ENCODE measurements at places on chromosomes 2 and 18.
A peak's percentile ranks its signal among the peaks of the same experiment; 100 is the strongest.

GRCh38 chr2:54577035-54577434, 120.9 kb downstream of the SPTBN1 start:
- peak; percentile 80 for DNase-seq

- no peak for DNase-seq
These were observed 1027.9 kb upstream of the FAM98A start for GRCh38 chr2:34627003-34627402.

GRCh38 chr18:67456711-67457110, 59.8 kb downstream of the DSEL start:
- no peak for DNase-seq

GRCh38 chr2:17373741-17374140, 144.5 kb downstream of the RAD51AP2 start:
- no peak for DNase-seq

GRCh38 chr2:73053316-73054114, 18.0 kb downstream of the SFXN5 start:
- DNase-seq, result no peak

GRCh38 chr2:206083602-206084438, 2.2 kb downstream of the INO80D start:
- peak; percentile 40 for DNase-seq

DNA sequence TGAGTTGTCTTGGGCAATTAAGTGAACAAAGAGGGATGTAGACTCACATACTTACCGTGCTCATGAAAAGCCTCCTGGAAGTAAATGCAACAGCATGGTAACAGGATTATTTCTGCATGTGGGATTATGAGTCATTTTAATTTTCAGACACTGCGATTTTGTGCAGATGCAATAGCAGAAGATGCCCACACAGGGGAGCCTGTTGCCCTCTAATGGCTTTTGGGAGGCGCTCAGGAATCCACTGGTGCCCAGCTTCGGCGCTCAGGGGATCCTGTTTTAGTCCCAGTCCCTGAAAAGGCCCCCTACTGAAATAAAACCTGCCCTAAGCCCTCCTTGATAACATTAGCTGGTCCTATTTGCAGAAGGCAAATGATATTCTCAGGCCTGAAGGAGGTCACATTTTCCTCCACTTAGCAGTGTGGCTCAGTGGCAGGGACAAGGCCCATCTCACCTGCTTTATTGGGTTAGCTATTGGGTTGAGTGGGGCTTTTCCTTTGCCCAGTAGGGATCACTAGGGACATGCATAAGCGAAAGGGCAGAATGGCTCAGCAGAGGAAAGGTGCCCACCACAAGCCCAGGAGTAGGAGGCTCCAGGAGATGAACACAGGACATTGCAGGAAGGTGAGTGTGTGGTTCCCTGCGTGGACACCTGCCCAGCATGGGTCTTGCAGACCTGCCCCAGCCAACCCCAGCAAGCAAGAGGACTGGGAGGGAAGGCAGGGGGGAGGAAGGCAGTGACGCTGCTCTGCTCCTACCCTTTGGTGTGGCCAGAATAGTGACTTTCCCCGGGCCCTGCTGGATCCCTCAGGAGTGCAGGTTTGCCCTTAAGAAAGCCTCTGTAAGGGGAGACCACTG, 26.5 kb upstream of the KCNS3 start:
- DNase-seq, result peak; percentile 78

DNA sequence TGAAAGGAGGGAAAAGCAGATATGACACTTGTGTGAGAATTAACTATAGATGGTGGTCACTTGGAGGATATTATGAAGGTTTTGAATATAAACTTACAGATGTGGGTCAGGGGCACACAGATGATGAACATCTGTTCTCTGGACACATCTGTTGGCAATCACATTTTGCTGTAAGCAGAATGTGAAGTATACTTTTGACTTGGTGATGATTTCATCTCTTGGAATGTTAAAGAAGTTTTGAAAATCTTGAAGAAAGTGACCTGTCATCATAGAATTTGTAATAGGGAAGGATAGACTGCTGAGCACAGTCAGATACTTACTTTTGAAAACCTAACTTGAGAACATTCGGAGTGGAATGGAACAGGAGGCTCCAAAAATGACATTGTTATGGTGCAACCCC, 40.2 kb downstream of the PIKFYVE start:
- no peak for DNase-seq

DNA sequence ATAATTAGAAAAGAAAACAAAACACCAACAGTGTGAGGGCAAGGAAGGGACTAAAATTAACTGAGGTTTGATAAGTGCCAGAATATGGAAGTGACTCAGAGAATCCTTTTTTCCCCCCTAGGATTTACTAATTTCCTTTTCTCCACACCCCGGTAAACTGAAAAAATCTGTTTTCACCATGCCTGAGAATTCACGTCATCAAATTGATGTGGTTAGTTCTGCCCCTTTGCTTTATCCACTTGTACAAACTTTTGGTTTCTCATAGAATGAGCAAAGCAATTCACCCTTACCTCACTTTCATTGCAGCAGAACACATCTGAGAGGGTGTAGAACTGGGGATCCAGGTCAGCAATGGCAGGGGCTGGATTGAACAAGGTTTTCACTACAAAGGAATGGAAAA, 57.8 kb downstream of the RBKS start:
- no peak for DNase-seq

DNA sequence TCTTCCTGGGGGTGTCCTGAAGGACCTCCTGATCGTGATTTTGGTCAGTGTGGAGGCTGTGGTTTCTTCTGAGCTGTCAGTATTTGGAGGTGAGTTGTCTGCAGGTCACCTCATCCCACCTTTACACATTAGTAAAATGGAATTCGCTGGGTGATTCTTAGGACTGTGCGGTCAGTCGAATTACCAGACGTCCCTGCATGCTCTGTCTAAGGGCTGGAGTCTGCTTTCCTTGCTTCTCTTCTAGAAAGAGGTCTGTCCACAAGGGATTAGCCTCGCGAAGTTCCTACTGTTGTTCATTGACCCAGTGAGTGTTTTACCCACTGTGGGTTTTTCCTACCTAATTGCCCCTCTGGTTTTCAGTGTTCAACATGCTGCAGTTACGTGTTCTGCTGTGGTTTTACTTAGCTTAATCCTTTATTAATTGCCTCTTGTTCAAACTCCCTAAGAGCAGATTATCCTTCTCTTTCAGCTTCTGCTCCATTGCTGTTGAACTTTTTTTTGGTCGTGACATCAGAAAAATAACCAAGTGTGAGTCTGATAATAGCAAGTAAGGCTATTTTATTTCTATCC, 183.4 kb downstream of the NEDD4L start:
- no peak for DNase-seq

GRCh38 chr2:121284463-121285449, at the start of gene TFCP2L1:
Gene TFCP2L1, minus strand, starts transcription at chr2:121285202. Its CDS starts 93 bp downstream, at chr2:121285109.
- DNase-seq, result peak; percentile 73

- DNase-seq, result no peak
These were observed 112.1 kb downstream of the KLHL29 start for GRCh38 chr2:23497063-23497462.

- peak; percentile 33 for DNase-seq
These were observed 207.1 kb downstream of the TDRD15 start for GRCh38 chr2:21330786-21331391.

GRCh38 chr18:389658-390357, 110.7 kb downstream of the COLEC12 start:
- DNase-seq, result no peak

DNA sequence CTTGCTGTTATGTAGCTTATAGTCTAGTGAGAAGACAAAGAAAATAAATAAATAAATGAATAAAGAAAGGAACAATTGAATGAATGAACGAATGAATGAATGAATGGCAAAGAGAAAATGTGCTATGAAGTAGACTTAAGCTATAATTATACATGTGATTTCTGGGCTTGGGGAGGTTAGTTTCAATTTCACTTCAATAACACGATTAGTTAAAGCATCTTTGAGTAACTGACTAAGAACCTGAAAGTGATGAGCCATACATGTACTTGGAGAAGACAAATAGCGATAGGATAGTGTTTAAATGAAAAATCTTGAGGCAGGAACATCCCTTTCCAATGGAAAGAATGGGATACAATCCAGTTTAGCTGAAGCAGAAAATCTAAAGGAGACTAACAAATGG, 593.1 kb upstream of the LRRTM4 start:
- DNase-seq, result no peak

GRCh38 chr2:214853906-214854305, 44.4 kb upstream of the BARD1 start:
- no peak for DNase-seq

GRCh38 chr2:33208400-33208799, 261.6 kb downstream of the LTBP1 start:
- no peak for DNase-seq

DNA sequence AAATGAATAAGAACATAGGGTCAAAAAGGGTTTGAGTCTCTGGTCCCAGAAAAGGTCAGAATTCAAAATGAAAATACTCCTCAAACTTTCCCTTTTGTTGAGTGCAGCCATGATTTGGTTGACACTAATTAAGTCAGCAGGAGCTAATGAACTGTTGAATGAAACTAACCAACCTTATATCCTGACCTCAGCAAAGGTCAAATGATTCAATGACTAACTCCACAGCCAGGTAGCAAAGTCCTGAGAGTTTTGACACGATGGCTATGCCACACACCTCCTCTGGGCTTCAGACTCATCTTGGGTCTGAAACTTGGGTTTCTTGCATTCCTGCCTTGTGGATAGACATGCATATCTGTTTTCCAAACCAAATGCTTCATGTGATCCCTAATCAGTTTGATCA, 172.3 kb downstream of the INO80D start:
- no peak for DNase-seq

DNA sequence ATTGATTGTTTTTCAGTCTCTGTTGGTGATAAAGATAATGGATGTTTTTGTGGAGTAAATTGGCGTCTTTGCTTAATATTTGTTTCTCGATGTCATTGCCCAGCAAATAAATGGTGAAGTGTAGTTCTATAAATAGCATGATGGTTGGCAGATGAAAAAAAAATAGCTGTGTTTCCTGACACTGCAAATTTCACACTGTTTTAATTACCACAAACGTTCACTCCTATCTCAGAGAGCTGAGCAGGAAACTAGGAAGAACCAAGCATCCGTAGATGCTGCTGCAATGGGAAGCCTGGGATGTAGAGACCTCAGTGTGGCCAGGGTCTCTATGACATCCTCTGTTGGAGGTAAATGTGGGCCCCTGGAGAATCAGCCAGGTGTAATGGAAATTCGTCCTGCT, 183.2 kb downstream of the CYRIA start:
- DNase-seq, result no peak

- DNase-seq, result no peak
These were observed 92.9 kb downstream of the DYSF start for GRCh38 chr2:71546275-71546638.

DNA sequence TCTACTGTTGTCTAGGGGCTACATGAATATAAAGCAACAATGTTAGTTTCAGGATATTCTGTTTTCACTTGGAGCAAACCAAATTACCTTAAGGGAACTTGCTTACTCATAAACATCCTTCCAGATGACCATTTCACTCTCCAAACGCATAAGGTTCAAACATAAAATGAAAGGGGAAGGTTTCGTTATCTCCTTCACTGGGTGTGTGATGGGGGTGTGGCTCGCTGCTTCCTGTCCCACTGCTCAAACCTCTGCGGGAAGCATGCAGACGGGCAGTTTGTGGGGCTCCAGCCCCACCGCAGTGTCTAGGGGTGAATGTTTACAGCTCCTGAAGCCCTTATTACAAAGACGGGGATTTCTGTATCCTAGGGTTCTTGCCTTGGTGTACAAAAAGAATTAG, 1310.9 kb upstream of the TMEFF2 start:
- DNase-seq, result no peak

DNA sequence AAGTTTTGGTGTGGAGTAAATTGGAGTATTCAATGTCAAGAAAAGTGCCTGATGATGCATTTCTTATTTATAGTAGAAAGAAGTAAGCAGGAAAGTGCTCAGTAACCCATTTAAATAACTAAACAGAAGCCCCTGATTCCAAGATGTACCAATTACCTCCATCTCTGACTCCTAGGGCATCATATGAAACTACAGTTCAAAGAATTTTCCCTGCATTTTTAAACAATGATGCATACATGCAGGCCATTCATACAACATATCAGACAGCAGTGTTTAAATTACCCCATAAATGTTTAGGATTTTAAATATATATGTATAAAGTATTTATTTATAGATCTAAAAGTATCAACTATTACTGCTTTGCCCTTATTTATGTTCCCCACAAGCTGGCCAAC, 36.2 kb downstream of the FTCDNL1 start:
- DNase-seq, result no peak

DNA sequence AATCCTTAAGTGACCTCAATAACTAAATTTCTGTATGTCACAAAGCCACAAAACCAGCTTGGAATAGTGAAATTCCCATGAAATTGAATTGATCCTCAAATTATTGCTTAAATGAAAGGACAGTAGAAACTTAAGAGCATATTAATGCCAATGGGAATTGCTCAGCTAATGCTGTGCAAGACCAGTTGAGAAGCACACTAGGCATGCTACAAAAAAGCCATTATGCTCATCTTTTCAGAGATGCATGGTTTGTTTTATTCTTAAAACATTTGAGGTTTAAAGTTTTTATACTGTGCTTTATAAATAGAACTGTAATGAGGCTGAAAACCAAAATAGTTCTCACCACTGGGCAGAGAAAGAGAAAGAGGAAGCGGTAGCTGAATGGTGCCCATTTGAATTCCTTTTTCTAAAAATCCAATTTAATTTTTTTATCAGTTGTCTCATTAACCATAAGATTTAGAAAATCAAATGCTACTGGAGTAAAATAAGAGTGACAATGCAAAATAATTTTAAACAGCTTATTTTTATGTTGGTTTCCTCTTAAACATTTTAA, 98.6 kb downstream of the LNPK start:
- no peak for DNase-seq

- peak; percentile 55 for DNase-seq
These were observed 38.7 kb downstream of the PSD4 start for GRCh38 chr2:113212245-113213060.

GRCh38 chr2:64606479-64607363, 47.0 kb downstream of the SERTAD2 start:
- no peak for DNase-seq

GRCh38 chr2:219574484-219575311, 2.6 kb downstream of the INHA start:
- no peak for DNase-seq

DNA sequence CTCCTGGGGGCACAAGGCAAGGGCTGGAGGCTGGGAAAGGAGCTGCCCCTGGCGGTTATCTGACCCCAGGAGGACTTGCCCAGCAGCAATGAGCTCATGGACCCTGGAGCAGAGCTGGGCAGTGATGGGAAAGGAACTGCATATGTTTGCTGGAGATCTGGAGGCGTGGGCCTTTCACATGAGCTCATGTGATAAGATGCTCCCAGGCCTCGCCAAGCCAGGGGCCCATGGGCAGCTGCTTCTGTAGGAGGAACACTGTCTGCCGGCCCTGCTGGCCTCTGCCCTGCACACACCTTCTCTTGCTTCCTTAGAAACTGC, 9.0 kb upstream of the NPPC start:
- DNase-seq, result no peak

Data from NCI-H2171 treated with DMSO at 0.1 percent for 48 hours (cell line).